CD14-positive monocyte (primary cell): ENCODE measurements at places on chromosomes 11 and 22.

DNA sequence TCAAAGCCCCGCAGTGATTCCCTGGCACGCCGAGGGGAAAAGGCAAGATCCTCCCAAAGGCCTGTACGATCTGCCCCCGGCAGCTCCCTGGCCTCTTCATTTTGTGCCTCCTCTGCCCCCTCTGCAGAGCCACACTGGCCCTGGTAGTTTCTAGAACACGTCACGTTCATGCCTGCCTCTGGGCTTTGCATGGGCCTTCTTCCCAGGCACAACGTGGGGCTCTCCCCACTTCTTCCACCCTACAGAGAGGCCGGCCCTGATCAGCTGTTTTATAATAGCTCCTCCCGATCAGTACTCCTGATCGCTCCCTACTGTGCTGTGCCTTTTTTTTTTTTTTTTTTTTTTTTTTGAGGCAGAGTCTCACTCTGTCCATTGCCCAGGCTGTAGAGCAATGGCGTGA is 78.4 kb downstream of the PTPRJ start:
- no peak for DNase-seq

- DNase-seq: no peak
Observed at GRCh38 chr22:40342521-40342920, 3.8 kb upstream of the ADSL start.

DNA sequence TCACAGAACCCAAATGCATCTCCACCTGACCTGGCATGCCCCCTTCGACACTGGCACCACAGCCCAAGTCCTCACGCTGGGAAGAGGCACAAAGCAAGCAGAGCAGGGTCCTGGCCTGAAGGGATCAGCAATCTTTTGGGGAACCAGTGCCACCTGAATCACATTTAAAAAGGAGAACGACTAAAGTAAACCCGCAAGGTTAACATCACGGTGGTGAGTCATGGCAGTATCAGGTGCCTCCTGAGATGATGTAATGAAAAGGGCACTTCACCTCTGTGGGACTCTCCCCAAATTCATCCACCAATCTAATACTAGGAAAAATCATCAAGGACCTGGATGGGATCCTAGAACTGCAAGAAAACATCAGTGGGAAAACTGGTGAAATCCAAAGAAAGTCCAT is 44.9 kb downstream of the PACSIN2 start:
- DNase-seq: no peak

GRCh38 chr11:104075706-104076105 is 39.3 kb downstream of the DDI1 start:
- DNase-seq: peak; percentile 41

DNA sequence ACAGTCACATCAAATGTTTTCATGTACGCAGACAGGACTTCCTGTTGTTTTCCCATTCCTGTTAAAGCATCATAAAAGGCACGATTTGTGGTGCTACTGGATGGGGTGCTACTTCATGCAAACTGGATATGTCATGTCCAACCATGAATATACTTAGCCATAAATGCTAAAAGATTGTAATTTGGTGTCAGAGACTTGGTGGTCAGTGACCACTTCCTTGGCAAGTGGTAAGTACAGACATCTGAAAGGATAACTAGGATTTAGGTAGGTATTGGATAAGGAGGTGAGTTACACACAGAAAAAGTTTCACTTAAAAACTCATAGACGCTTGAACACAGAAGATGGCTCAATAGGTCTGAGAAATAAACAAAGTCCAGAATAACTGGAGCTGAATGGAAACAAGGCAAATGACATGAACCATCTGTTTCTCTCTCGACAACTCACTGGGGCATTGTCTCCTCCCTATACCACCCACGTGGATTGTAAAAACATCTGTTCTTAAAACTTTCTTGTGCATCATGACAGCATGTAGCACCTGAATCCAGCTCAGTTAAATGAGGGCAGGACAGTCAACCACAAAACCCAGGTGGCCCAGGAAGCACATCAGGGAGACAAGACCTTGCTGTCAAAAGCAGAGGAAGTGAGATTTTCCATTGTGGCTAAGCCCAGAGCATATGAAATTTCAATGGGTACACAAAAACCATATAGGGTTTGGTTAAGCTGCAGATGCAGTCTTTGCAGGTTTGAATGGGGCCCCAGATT is 22.1 kb upstream of the IGLL5 start:
- DNase-seq: no peak

GRCh38 chr11:45860348-45860747 is 13.1 kb downstream of the CRY2 start:
- DNase-seq: no peak

DNA sequence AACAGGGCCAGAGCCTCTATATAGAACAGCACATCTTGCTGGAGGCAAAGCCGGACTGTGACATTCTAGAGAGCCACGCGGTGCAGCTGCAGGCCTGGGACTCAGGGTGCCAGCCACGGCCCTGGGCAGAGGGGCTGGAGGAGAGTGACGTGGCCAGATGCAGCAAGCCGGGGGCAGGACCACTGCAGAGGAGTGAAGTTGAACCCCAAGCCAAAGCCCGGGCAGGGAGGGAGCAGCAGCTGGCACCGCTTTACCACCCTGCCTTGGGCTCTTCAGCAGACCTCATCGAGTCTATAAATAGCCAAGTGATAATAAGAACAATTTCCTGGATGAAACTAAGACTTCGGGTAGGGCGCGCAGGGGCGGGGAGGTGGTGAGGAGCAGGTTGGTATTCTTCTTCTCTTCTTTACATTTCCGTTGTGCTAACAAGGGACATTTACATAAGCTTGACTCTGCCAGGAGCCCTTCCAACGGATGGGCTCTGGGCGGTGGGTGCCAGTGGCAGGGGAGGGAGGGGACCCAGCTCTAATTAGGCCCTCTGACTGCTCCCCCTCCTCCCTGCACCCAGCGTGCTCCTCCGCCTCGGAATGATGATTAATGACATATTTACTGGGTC is 110.2 kb downstream of the ST3GAL4 start:
- DNase-seq: no peak

DNA sequence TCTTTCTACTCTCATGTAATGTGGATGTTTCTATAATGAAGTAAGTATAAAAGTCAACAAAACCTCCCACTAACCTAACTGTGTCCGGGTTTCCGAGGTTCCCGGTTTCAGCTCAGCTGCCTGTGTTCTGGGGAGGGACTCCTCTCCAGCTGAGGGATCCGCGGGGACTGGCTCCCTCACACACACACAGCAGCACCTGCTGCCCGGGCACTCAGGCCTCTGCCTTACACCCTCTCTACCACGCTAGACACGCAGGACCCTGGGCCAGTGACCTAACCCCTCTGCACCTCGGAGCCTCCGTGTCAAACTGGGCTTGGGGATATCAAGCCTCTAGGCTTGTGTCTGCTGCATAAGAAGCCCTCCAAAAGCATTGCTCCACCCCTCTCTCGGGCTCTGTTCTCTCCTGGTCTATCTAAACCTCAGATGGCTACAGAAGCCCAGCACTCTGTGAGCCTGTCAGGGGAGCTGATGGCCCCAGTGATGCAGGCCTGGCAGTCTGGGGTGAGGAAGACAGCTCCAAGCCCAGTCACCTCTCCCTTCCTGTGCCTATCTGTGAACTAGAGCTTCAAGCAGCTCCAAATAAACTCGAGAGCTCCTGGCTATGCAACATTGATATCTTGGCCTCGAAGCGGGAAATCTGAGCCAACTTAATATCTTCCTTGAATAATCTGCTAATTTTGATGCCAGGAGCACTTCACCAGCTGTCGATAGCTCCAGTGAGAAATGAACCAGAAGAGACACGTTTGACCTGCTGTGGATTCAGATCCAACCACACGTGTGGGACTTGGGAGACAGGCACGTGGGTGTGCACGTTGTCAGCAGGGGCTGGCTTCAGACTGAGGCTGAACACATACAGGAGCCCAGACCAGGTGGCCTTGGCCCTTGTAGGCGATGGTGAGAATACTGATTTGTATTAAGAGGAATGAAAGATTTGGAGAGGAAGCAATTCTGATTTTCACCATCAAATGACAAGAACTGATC is 232.7 kb upstream of the B3GAT1 start:
- no peak for DNase-seq

- peak; percentile 73 for DNase-seq
Observed at GRCh38 chr11:8332196-8332595, 68.5 kb upstream of the LMO1 start.

GRCh38 chr11:71068963-71069362 is 183.4 kb downstream of the SHANK2 start:
- no peak for DNase-seq

- DNase-seq: no peak
Observed at GRCh38 chr11:81658722-81659121, 1074.9 kb downstream of the FAM181B start.

- DNase-seq: no peak
Observed at GRCh38 chr11:74282421-74282820, 29.0 kb downstream of the P4HA3 start.

DNA sequence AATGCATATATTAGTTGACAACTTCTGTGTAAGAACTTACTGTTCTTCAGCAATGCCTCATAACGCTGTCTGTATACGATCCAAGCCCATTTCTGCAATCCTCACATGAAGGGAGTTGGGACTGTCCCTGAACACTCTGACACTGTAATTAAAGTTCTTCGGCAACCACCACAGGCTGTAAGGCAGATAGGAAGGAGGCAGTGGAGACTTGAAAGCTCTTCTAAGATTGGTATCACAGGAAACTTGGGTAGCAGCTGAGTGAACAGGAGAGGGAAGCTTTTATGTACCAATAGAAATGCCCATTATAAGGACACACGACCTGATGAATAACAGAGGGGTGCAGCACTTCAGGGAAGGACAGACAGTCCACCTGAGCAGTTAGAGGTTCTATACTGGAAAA is 12.0 kb upstream of the GAB2 start:
- no peak for DNase-seq

GRCh38 chr22:21790359-21790758 is 54.8 kb upstream of the YPEL1 start:
- no peak for DNase-seq

GRCh38 chr11:73597336-73597955 is 466 bp downstream of the FAM168A start:
- no peak for DNase-seq

DNA sequence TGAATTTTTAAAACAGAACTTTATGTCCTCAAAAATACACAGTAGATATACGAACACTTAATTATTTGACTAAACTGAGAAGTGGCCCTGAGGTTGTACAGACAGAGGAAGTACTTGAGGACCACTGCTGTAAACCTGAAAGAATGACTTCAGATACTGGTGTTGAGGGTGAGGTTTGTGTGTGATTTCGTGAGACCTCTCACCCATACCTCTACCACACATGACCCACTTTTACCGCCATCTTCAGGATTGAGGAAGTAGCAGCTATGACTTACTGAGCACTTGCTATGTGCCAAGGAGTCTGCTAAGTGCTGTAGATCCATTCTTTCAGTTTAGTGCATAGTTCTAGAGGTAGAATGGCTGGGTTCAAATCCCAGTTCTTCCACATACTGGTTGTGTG is 21.9 kb downstream of the MMP13 start:
- peak; percentile 8 for DNase-seq

- no peak for DNase-seq
Observed at GRCh38 chr11:15807827-15808226, 548.5 kb downstream of the SOX6 start.
